ENCODE measurements at places on chromosomes 12 and 14.

- no peak for DNase-seq
Measured at GRCh38 chr12:14408208-14408607, 42.7 kb downstream of the ATF7IP start.

GRCh38 chr14:101088714-101089113 is 185.2 kb upstream of the RTL1 start:
- DNase-seq = no peak

DNA sequence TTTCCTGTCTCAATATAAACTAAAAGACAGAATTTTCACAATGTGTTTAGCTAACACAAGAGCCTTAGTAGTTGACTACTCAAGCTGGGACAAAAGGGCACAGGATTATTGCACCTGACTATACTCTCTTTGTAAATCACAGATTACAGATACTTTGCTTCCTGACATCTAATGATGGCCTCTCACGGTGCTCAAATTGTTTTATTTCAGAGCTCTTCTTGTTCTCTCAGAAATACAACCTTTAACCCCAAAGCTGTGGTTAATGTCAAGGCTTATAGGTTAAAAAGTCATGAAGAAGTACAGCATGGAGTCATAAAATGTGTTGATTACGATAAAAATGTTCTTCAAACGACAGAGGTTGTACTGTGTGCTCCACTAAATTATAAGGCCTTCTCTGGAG is 89.9 kb upstream of the CPNE8 start:
- no peak for DNase-seq

GRCh38 chr14:102778338-102779083 is 1.3 kb downstream of the TRAF3 start:
- DNase-seq = no peak
